ENCODE measurements at places on chromosomes 11 and 22. TPM values are rescaled to one million over a fixed set of nuclear protein-coding genes. Genes with fewer than 3 reads are reported as not detected.

C11orf86 gene
- total RNA-seq: not detected

ABCG4 gene
- total RNA-seq: 0.40 TPM

KRTAP5-10 gene
- total RNA-seq: not detected

SYT13 gene
- total RNA-seq: under 0.01 TPM

MMP8 gene
- total RNA-seq: 0.07 TPM

KRTAP5-1 gene
- total RNA-seq: not detected

NRIP3 gene
- total RNA-seq: 6.8 TPM

HTR3A gene
- not detected for total RNA-seq

APOA1 gene
- total RNA-seq: 6.8 TPM

CDCA5 gene
- total RNA-seq: 1.6 TPM

UBE2L6 gene
- total RNA-seq: 46.3 TPM

ZNF215 gene
- 3.8 TPM for total RNA-seq

MMP11 gene
- 37.1 TPM for total RNA-seq

DEPDC5 gene
- total RNA-seq: 11.6 TPM

IGLL1 gene
- not detected for total RNA-seq

SAA1 gene
- total RNA-seq: not detected

GPR137 gene
- 15.1 TPM for total RNA-seq

SORL1 gene
- total RNA-seq: 11.8 TPM

SERPING1 gene
- total RNA-seq: 11.6 TPM

C11orf97 gene
- not detected for total RNA-seq

CASP1 gene
- 18.1 TPM for total RNA-seq

SHANK2 gene
- 1.8 TPM for total RNA-seq

PATE2 gene
- 0.20 TPM for total RNA-seq

TRIM22 gene
- 111 TPM for total RNA-seq

OR52H1 gene
- total RNA-seq: 0.91 TPM

GAL3ST1 gene
- 0.23 TPM for total RNA-seq

OR52E8 gene
- total RNA-seq: not detected
